ENCODE measurements at places on chromosomes 12 and 14.

DNA sequence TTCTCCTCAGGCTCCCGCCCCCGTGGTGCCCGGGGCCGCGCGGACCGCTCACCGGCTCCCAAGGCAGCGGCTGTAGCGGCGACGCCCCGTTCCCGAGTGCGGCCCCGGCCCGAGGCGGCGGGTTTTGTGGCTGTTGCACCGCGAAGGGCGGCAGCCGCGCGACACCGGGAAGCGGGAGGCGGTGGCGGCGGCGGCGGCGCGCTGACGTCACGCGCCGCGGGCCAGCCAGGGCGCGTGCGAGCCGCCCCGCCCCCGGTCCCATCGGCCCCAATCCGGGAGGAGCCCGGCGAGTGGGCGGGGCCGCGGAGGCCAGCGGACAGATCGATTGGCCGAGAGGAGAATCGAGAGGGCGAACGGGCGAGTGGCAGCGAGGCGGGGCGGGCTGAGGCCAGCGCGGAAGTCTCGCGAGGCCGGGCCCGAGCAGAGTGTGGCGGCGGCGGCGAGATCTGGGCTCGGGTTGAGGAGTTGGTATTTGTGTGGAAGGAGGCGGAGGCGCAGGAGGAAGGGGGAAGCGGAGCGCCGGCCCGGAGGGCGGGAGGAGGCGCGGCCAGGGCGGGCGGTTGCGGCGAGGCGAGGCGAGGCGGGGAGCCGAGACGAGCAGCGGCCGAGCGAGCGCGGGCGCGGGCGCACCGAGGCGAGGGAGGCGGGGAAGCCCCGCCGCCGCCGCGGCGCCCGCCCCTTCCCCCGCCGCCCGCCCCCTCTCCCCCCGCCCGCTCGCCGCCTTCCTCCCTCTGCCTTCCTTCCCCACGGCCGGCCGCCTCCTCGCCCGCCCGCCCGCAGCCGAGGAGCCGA is at the start of gene YY1:
Gene YY1 (plus strand): TSS at position 726 of the 792 bp plus-strand sequence. CDS start 101 bp downstream, outside the sequence.
- DNase-seq: peak; percentile 99

GRCh38 chr12:26799741-26800140 is 33.3 kb downstream of the ITPR2 start:
- DNase-seq: no peak

GRCh38 chr12:32322354-32322753 is 77.0 kb upstream of the FGD4 start:
- DNase-seq: no peak

DNA sequence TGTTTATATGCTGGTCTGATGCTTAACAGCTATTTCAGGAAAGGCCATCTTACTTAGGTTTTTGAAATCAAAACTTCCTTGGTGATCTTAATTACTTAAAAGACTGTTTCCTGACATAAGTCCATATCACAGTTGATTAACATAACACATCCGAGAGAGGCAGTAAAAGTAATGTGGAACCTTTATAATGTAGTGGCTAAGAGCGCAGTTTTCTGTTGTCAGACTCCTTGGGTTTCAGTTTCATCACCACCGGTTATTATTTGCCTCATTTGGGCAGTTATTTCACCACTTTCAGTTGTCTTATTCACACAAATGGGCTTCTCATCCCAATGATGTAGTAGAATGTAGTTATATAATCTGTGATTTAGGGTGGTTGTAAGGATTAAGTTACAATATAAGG is 30.9 kb downstream of the TBC1D15 start:
- DNase-seq: no peak

DNA sequence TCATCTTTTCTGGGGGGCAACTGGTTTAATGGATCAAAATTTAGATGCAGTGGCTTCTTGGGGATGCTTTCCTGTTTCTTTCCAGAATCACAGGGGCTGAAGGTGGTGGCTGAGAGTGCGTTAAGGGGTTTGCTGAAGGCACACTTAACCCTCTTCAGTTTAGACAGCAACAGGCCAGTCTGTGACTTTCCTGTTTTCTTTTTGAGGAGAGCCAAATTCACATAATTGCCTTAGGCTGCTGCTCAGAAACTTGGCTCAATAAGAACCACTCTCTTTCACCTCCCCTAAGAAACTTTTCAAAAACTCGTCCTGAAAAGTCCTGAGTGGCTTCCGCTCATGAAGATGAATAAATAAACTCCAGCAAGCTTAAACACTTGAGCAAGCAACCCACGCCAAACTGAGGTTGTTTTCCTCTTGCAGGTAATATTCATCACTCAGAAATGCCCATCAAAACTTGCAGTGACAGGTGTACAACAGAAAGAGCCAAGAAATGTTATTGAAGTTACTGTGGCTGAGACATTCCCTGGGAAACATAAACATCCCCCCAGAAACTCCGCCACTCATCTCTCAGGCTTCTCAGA is 510.4 kb downstream of the TMEM132D start:
- no peak for DNase-seq

- no peak for DNase-seq
Observed at GRCh38 chr12:91613223-91613779, 430.7 kb upstream of the DCN start.

GRCh38 chr12:65334521-65334920 is 56.0 kb downstream of the MSRB3 start:
- DNase-seq: no peak

Data from T-helper 1 cell (primary cell).